CD4-positive, alpha-beta T cell (primary cell): ENCODE measurements at places on chromosomes 5 and 9.

DNA sequence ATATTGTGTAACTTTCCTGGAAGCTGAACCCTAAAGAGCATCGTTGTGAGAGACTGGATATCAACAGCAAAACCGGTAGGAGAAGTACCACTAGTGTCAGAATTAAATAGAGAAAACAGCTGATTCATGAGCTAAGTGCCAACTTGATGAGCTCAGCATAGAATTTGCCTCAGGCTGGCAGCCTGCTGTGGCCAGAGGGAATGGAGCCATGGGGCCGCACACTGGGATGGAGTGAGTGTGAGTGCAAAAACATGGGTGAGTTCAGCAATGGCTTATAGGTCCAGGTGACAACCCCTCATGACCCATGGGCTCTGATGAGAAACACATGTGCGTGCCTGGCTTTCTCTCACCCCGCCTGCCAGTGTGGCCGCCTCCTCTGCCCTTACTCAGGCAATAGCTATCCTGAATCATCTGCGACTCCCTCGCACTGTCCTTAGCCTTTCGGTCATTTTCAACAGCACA, 25.4 kb downstream of the ADAMTS16 start:
- DNase-seq = no peak

GRCh38 chr5:55623789-55624188, 88.3 kb downstream of the SLC38A9 start:
- no peak for DNase-seq

- DNase-seq = peak; percentile 48
These were observed 90.6 kb downstream of the RALGPS1 start for GRCh38 chr9:127004946-127005769.

DNA sequence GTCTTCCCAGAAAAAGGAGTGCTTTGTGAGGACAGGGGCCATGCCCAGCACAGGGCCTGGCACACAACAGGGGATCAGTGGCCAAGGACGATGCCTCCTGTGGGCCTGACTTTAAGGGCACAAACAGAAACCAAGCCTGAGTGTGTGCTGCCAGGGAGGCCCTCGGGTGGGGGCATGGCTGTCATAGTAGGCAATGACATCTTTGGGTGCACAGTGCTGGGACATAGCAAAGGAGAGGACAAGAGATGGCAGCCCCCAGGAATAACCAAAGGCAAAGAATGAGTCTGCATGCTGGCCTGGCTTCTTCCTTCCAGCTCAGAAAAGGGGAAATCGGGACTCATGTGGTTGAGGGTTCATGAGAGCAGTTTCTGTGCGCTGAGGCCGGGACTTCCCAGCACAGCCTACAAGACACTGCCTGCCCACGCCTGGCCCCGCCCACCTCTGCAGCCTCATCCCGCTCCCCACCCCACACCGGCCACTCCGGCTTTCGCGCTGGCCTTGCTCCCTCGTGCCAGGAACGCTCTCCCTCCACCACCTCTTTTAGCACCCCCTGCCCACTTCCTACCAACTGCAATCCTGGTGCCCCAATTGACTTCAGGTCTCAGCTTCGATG, 13.8 kb upstream of the LHX2 start:
- DNase-seq = no peak

DNA sequence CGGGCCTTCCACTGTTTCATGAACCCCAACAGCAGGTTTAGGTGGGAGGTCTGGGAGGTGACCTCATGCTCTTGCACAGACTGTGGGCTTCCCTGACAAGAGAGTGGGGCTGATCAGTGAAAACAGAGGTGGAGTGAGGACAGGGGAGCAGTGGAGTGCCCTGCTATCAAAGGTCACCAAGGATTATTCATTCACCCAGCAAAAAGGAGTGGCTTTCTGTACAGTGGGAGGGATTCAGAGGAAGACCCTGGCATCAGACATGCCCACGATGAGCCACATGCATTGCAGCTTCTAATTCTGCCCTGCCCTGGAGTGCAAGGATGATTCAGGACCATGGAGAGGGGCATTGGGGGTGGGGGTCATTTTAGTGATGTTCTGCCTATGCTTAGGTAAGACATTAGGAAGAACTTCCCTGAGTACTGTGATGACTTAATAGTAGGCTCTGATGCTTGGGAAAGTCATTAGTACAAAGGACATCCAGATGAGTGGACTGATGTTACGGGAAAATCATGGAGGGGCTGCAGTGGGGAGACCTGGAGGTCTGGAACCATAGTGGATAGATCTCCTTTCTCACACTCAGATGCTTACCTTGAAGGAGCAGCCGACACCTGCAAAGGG, 12.8 kb downstream of the TRAF1 start:
- DNase-seq = no peak

DNA sequence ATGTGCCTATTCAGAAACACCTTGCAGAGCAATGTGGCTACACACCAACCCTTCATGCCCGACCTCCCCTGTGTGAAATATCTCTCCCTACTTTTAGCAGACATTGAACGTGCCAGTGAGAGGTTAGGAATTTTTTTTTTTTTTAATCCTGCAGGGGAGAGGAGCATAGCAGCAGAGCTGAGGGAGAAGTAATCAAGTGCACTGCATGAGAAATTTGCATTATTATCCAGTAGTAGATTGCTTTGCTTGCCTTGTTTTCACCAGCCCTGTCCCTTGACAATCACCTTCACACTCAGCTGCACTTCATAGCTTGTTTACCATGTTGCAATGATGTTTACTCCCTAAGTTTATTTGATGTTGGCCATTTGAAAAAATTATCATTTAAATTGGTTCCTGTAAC, 489.6 kb upstream of the ZNF608 start:
- no peak for DNase-seq

DNA sequence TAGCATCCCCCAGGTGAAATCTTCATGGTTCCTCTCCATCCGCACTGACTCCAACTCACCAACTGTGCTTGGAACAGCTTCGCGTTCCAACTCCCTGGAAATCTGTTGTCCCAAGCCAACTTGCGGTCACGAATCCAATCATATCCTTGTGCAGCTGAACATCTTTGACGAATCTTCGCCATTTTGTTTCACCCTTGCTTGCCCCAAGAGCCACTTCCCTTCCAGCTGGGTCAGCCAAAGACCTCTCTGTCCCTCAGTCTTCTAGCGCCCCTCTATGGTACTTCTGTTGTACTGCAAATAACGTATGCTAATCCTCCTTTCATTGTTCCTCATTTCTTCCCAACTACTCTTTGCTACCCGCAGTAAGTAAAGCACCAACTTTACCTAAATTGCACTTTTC, 61.0 kb upstream of the TARS1 start:
- no peak for DNase-seq

GRCh38 chr9:70053864-70054263, 10.2 kb downstream of the MAMDC2 start:
- DNase-seq = no peak
